ENCODE measurements at places on chromosomes 2 and 18. TPM values are rescaled to one million over a fixed set of nuclear protein-coding genes. Genes with fewer than 3 reads are reported as not detected.

DNA sequence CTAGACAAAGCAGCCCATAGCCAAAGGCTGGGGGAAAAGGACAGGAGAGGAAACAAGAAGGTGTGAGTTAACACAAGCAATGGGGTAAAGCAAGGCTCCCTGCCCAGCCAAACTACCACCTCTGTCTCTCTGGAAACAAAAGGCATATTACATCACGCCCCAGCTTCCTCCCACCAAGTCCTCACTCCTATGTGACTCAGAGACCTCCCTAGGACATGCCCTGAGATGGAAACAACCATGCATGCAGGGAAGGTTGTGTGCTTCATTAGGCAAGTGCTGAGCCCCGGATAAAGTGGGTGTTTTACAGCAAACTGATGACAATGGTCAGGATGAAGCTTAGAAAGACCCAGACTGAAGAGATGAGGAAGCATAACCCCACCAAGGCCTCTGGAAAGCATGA lies 9.0 kb upstream of the ATRAID start:
- no peak for DNase-seq
- no peak overlapping the region for H3K4me3 ChIP-seq
- H3K4me1 ChIP-seq = no peaks in the 10 kb centered on the region
- H3K27ac ChIP-seq = no peak overlapping the region
- no peaks in the 10 kb centered on the region for H3K27me3 ChIP-seq

DNA sequence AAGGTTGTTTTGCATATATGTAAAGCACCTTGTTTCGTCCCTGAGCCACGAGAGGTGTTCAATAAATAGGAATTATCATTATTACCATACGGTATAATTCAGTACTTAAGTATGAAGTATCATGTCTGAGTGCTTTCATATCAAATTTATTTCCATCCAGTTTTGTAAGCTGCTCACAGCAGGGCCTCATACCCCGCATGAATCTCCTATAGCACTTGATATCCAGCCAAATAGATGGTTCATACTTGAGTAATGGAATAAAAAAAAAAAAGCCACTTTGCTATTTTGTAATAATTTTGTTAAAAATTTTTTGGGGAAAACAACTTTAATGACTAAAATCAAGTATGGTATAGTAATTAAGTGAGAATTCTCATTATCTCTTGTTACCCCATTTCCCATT lies 160.8 kb upstream of the NOSTRIN start:
- H3K4me1 ChIP-seq = peaks cover 15% of the 10 kb centered on the region
- H3K27ac ChIP-seq = no peak overlapping the region
- no peak for DNase-seq

The CHRND gene
- 5.8 TPM for total RNA-seq

GRCh38 chr18:79386547-79386946 lies 9.2 kb upstream of the NFATC1 start:
- peaks cover 4% of the 10 kb centered on the region for H3K4me1 ChIP-seq
- no peak overlapping the region for H3K4me3 ChIP-seq
- DNase-seq = no peak
- H3K36me3 ChIP-seq = no peaks in the 10 kb centered on the region

GRCh38 chr18:73168236-73168635 lies 300.4 kb upstream of the NETO1 start:
- H3K4me3 ChIP-seq = no peak overlapping the region
- peaks cover 5% of the 10 kb centered on the region for H3K4me1 ChIP-seq

- peaks cover 2% of the 10 kb centered on the region for H3K27me3 ChIP-seq
- H3K27ac ChIP-seq = no peak overlapping the region
- H3K36me3 ChIP-seq = no peaks in the 10 kb centered on the region
- no peak for DNase-seq
- H3K4me1 ChIP-seq = peaks cover 9% of the 10 kb centered on the region
These were observed 40.1 kb downstream of the UNC50 start for GRCh38 chr2:98648451-98648850.

- no peaks in the 10 kb centered on the region for H3K36me3 ChIP-seq
- no peaks in the 10 kb centered on the region for H3K27me3 ChIP-seq
- no peak for DNase-seq
- no peak overlapping the region for H3K27ac ChIP-seq
- no peak overlapping the region for H3K4me3 ChIP-seq
These were observed 477.8 kb upstream of the GCFC2 start for GRCh38 chr2:76188334-76189008.

GRCh38 chr2:182187130-182187529 lies 201.5 kb downstream of the PPP1R1C start:
- no peaks in the 10 kb centered on the region for H3K27me3 ChIP-seq
- H3K36me3 ChIP-seq = peaks cover 22% of the 10 kb centered on the region
- peaks cover 19% of the 10 kb centered on the region for H3K4me1 ChIP-seq
- H3K27ac ChIP-seq = no peak overlapping the region

The MYL12A gene
- 165 TPM for total RNA-seq

- H3K4me1 ChIP-seq = peaks cover 11% of the 10 kb centered on the region
- H3K27me3 ChIP-seq = peaks cover 2% of the 10 kb centered on the region
- H3K4me3 ChIP-seq = no peak overlapping the region
- DNase-seq = no peak
- H3K36me3 ChIP-seq = peaks cover 44% of the 10 kb centered on the region
- peak overlapping the region; percentile 8 for H3K27ac ChIP-seq
These were observed 23.7 kb downstream of the CENPO start for GRCh38 chr2:24816884-24817283.

DNA sequence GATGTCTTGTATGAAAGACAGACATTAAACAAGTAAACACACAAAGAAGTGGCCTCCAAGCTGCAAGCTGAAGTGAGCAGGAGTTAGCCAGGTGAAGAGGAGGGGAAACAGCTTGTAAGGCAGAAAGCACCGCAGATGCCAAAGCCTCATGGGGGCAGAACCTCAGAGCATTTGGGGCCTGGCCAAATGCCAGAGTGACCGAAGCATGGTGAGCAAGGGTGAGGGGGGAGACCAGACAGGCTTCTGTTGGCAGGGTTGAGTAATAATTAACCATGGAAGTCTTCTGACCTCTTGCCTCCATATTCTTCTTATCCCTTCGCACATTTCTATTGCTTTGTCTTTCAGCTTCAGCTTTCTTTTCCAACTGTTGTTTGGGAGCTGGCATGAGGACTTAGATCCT lies 5.6 kb downstream of the QPCT start:
- no peaks in the 10 kb centered on the region for H3K27me3 ChIP-seq
- no peaks in the 10 kb centered on the region for H3K36me3 ChIP-seq
- no peak for DNase-seq
- no peak overlapping the region for H3K4me3 ChIP-seq

The HNMT gene
- total RNA-seq = 5.5 TPM
